Suppressor macrophage treated with lipopolysaccharide for 4 hours (primary cell): ENCODE measurements at places on chromosomes 1 and 21.

GRCh38 chr1:192602757-192603156, 27.2 kb downstream of the RGS1 start:
- DNase-seq: no peak

DNA sequence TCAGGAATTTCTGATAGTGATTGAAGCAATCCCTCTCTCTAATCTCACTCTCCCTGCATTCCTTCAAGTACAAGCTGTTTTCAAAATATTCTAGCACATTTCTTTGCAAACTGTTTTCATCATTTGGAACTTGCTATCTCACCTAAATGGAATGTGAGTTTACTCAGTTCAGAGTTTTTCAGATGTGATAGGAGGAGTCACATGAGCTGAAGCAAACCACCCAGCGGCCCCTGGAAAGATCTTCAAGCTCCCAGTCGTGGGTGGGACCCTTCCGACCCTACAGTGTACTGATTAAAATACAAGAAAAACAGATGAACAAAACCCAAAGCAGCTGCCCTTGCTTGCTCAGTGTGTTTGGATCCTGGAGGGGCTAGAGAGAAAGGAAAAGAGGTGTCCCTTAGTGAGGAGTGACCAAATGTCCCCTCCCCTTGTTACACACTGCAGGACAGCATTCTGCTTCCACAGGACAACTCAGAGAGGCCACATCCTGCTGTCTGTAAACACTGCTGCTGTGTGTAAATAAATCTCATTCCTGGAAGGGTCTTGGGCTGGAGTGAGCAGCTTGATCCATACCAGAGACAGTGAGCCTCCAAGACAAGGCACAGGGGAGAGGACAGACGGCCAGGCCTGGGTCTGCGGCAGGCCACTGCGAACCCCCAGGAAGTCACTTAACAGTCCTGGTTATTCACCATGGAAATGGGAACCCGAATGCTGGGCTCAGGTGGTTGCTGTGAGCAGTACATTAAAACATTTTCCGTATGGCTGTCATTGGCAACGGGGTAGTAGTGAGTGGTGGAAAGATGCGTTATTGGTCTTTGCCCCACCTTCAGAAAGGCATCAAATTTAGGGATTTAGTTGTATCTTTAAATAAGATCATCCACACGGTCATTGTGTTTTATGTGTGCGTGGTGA, 229.2 kb downstream of the RHOU start:
- no peak for DNase-seq

DNA sequence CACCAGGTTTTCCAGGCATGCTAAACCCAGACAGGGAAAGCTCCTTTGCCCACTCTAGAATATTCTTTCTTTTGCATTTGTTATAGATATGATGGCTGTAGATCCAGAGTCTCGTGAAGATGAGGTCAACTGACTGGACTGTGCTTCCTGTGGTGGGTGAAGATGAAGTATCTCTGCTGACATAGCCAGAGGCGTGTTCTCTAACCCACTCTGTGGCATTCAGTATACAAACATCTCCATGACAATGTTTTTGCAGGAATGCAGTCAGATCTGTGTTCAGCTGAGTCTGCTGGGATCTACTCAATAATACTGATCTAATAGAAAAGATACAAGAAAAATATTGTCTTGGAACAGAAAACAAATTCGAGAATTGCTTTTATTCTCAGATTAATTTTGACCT, 11.3 kb downstream of the RWDD2B start:
- no peak for DNase-seq

GRCh38 chr1:10796029-10796944, at the start of gene CASZ1:
Gene CASZ1, minus strand, starts transcription at chr1:10796646. Its CDS starts 102,757 bp downstream, at chr1:10693889.
- DNase-seq: peak; percentile 53

GRCh38 chr1:17338706-17339493, 30.9 kb downstream of the PADI4 start:
- DNase-seq: no peak

- DNase-seq: no peak
Measured at GRCh38 chr1:48472638-48473037, 634 bp upstream of the SPATA6 start.

DNA sequence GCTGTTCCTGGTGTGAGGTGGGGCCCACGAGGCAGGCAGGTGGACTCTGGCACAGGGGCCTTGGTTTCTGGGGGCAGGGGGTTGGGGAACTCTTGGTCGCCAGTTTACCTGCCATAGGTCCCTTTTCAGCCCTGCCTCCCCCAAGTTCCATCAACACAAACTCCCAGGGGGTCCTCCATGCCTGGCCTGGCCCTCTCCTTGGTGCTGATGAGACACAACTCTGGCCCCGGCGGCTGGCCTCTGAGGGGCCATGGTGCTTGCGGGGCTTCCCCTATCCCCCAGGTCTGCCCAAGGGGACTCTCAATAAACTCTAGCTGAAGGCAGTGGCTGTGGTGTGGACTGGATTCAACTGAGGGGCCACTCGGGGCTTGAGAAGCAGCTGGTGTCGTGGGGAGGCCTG, 16.0 kb downstream of the HTR6 start:
- no peak for DNase-seq

GRCh38 chr21:41854426-41854995, 24.6 kb downstream of the PRDM15 start:
- no peak for DNase-seq

DNA sequence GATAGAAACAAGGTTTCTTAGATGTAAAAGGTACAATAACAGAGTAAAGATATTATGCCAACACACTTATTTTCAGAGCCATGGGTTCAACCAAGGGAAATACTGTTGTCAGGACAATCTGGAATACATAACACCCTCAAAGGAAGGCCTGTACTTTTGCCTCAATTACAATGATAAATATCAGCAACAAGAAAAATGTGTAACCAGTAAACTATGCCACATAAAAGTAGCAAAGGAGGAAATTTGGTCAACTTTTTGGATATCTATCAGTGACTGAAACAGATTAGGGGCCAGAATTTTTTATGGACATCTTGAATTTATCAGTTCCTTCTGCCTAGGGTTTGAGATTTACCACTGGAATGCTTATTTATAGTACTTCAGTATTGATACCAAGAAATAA, 24.6 kb upstream of the RAP1GAP start:
- DNase-seq: no peak

DNA sequence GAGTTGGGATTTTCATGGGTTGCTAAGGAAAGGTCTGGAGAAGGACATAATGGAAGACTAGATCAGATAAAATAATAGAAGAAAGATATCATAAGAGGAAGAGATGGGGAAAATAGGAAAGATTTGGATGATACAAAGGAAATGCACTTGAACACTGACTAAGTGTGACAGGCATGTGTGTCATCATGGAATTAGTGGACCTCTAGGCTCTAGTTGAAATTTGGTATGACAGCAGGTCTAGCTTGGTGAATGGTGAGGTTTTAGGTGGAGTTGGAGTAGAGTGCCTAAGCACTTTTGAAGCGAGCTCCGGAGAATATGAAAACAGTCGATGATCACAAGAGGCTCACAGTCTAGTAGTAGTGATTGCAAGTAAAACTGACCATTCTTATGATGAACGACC, 73.0 kb upstream of the PTGS2 start:
- DNase-seq: no peak

GRCh38 chr1:214857716-214858115, 224.8 kb upstream of the KCNK2 start:
- DNase-seq: no peak

- DNase-seq: peak; percentile 20
Measured at GRCh38 chr1:29237852-29238619, 1.7 kb downstream of the PTPRU start.

- no peak for DNase-seq
Measured at GRCh38 chr1:53899206-53899628, 5.2 kb downstream of the DIO1 start.

GRCh38 chr1:247576514-247576913, 11.6 kb upstream of the OR2G2 start:
- peak; percentile 69 for DNase-seq

DNA sequence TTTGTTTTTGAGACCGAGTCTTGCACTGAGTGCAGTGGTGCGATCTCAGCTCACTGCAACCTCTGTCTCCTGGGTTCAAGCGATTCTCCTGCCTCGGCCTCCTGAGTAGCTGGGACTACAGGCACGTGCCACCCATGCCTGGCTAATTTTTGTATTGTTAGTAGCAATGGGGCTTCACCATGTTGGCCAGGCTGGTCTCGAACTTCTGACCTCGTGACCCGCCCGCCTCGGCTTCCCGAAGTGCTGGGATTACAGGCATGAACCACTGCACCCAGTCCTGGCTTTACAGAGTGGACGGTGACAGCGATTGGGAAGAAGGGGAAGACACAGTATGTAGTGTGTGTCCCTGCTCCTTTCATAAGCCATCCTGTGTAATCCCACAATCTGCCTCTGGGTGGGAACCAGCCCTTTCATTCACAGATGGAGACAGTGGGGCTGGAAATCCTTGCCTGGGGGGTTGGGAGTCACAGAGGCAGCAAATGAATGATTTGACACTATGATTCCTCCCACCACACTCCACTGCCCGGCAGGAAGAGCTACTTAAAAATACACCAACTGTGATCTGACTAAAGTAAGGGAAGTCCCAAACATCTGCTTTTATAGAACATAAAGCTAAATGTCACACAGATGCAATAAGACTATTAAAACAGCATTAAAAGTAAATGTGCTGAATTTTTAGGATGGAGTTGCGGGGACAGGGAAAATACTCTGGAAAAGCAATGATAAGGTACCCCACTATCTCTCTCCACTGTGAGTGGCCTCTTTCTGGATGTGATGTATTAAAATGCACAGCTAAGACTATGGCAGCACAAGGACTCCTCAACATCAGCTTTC, 4.5 kb downstream of the PARP1 start:
- DNase-seq: peak; percentile 34

GRCh38 chr21:14869984-14870852, 194.6 kb downstream of the NRIP1 start:
- peak; percentile 55 for DNase-seq

- DNase-seq: peak; percentile 62
Measured at GRCh38 chr1:228463559-228464455, 23.4 kb upstream of the RNF187 start.

GRCh38 chr21:45125357-45125756, 51.0 kb downstream of the ADARB1 start:
- no peak for DNase-seq

DNA sequence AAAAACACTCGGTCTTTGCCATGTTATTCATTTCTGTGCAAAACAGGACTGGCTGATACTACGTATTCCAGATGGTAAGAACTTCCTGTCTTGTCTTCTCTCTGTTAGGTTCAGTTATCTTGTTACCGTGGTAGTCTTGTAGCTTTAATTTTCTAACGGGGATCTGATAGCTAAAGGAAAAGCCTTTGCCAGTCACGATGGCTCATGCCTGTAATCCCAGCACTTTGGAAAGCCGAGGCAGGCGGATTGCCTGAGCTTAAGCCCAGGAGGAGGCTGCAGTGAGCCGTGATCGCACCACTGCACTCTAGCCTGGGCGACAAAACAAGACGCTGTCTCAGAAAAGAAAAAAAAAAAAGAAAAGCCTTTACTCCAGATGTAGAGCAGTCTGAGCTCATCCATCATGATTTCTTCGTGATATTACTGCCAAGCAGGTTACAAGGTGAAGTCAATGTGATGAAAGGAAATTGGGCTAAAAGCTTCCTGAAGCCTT, 11.1 kb upstream of the MSTO1 start:
- DNase-seq: no peak

DNA sequence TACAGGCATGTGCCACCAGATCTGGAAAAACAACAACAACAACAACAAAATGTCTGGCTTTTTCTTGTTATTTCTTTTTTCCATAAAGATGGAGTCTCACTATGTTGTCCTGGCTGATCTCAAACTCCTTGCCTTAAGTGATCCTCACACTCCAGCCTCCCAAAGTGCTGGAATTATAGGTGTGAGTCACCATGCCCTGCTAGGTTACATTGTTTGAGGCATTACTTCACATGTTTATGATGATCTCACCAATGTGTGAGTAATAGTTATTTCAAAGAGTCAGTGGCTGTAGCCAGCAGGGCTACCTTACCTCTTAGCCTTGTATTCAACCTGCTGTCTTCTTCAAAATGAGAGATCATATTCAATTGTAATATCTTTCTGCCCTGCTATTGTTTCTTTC, 445.7 kb downstream of the AMY1C start:
- no peak for DNase-seq

DNA sequence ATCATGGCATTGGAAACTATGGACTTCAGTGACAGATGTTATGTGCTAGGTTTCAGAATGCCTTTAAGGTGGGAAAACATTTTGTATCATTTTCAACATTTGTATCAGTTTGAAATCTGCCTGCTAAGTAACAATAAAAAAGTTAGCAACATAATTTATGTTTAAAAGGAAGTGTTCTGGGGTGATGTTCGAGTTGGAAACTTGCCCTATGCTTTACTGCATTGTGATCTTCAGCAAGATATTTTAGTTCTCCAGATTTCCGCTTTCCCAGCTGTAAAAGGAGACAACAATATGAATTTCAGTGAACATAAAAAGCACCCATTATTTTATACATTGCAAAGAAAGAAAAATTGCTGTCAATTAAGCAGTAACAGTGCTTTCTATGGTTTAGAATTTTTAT, 187.4 kb downstream of the DISC1 start:
- no peak for DNase-seq

DNA sequence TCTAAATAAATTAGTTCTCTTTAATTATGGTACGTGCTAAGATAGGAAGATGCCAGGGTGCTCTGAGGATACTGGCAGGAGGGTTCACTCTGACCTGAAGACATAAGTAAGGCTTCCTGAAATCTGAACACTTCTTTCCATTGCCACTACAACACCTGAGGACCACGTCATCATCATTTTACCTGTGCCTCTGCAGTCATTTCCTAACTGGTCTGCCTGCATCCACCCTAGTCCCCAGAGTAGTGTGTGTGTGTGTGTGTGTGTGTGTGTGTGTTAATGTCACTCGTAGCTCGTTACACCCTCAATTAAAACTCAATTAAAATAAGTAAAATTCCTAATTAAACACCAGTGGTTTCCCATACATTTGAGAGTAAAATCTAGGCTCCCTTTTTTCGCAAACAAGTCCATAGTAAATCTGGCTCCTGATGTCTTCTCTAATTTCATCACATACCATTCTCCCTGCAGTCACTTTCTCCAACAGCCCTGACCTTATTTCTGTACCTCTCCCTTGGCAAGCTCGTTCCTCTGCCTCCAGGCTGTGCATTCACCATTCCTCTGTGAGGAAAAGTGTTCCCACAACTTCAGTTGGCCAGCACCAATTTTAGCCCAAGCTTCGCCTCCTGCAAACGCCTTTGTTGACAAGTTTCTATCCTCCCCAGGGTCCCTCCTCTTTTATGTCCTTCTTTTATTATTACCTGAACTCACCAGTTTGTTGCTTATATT, 8.7 kb downstream of the IL12RB2 start:
- DNase-seq: no peak

- peak; percentile 3 for DNase-seq
Measured at GRCh38 chr21:26686278-26686677, 113.2 kb upstream of the CYYR1 start.

- no peak for DNase-seq
Measured at GRCh38 chr1:183090391-183091006, 67.3 kb downstream of the LAMC1 start.
